Activated CD8-positive, alpha-beta T cell treated with anti-CD3 and anti-CD28 coated beads, Interleukin-2, amount 10 ng/mL, durations not matched to agents 7 days and 5 days (primary cell): ENCODE measurements at places on chromosomes 2 and 18.

DNA sequence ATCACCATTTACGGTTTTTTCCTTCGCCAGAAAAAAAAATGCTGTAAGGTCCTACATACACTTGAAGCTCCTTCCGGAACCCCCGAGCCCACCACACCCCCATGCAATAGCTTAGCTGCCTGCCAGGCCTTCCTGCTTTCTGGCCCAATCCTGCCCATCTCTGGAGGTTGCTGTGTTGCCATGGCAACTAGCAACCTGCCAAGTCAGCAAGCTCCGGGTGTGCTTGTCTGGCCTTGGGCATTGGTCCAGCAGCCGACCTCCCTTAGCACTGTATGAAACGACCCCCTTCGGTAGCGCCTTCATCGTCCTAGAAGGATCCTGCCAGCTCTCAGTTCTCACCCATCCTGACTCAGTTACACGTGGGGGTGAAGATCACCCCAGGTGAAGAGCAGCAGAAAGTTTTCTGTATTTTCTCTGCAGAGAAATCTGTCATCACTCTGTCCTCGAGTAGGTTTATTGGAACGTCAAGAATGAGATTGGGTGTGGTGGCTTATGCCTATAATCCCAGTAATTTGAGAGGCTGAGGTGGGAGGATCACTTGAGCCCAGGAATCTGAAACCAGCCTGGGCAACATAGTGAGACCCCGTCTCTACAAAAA is 47.4 kb upstream of the MTCL1 start:
- H3K4me1 ChIP-seq, result no peaks in the 10 kb centered on the region
- DNase-seq, result no peak
- H3K27me3 ChIP-seq, result peaks cover 12% of the 10 kb centered on the region
- H3K4me3 ChIP-seq, result no peak overlapping the region

- no peak overlapping the region for H3K27ac ChIP-seq
- no peak overlapping the region for H3K4me3 ChIP-seq
- DNase-seq, result no peak
- H3K27me3 ChIP-seq, result peaks cover 27% of the 10 kb centered on the region
These were observed 3.7 kb upstream of the INSIG2 start for GRCh38 chr2:118084491-118085089.

DNA sequence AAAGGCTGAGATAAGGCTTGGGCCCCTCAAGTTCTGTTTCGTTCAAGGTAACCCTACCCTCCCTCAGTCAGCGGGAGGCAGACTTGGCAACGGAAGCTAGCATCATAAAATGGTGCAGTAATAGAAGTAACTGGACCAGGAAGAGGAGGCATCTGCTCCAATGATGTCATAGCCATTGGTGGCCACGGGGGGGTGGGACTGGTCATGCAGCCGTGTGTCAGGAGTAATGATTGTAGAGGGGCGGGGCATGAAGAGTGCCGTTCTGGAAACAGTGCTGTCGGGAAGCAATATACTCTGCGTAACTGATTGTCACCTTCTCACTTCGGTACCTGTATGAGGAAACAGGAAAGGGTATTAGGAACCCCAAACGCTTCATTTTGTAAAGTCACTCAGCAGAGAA is 6.9 kb upstream of the POLR2D start:
- no peak overlapping the region for H3K4me3 ChIP-seq

DNA sequence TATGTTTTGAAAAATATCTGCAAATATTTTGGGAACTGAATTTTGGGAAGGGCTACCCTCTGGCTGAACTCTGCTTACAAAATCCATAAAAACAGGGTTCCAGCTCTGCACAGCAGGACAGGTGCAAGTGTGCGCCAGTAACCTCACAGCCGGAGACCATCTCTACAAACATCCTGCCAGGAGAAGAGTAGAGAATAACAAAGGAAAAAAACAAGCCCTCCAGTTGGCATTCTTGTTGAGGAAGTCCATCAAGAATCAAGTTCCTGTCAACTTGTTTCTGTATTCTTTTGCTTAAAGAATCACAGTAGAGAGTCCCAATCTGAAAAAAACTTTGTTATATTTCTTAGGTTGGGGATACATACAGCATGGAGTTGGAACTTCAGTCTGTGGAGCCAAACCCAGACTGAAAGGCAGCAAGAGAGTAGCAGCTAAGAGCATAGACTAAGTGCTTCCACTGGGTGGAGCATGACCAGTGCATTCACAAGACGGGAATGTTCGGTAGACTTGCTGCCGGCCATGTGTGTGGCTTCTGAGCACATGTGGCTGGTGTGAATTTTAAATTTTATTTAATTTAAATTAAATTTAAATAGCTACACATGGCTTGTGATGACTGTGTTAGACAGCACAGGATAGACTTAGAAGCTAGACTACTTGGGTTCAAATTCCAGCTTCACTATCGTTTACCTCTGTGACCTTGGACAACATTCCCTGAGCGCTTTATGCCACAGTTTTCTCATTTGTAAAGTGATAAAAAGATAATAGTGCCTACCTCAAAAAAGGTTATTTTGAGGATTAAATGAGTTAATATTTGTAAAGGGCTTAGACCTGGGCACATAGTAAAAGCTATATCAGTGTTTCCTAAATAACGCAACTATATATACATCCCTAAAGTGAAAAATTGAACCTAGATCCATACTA is 41.9 kb downstream of the SPTBN1 start:
- H3K36me3 ChIP-seq, result no peaks in the 10 kb centered on the region
- H3K27ac ChIP-seq, result no peak overlapping the region

GRCh38 chr2:73994178-73994831 is 9.6 kb downstream of the TET3 start:
- H3K27me3 ChIP-seq, result no peaks in the 10 kb centered on the region
- no peak for DNase-seq
- H3K4me1 ChIP-seq, result peaks cover 55% of the 10 kb centered on the region
- H3K4me3 ChIP-seq, result no peak overlapping the region

GRCh38 chr2:121335294-121336290 is 50.6 kb upstream of the TFCP2L1 start:
- no peak for DNase-seq
- H3K4me3 ChIP-seq, result no peak overlapping the region
- no peaks in the 10 kb centered on the region for H3K27me3 ChIP-seq
- peak overlapping the region; percentile 43 for H3K27ac ChIP-seq
- H3K36me3 ChIP-seq, result peaks cover 9% of the 10 kb centered on the region

DNA sequence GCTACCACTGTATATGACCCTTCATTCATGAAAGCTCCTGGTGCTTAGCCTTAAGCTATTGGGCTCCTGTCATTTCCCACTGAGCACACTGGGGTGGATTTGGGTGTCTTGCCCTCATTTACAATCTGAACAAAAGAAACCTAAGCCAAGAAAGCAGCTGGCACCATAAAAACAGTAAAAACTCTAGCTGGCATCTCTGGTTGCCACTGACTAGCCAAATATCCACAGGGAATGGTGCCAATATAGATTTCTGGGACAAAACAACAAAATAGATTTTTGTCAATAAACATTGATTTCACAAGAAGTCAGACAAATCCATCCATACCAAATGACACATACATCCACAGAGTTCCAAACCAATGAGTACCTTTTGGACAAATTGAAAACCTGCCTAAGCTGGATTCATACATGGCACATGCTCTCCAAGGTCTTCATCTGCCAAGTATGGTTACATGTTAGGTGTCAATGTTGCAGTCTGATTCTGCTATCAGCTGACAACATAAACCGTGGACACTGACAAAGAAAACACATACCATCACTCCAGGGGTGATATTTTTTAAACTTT is 1081.5 kb upstream of the ZEB2 start:
- no peak overlapping the region for H3K4me3 ChIP-seq
- no peak for DNase-seq
- H3K27me3 ChIP-seq, result no peaks in the 10 kb centered on the region

DNA sequence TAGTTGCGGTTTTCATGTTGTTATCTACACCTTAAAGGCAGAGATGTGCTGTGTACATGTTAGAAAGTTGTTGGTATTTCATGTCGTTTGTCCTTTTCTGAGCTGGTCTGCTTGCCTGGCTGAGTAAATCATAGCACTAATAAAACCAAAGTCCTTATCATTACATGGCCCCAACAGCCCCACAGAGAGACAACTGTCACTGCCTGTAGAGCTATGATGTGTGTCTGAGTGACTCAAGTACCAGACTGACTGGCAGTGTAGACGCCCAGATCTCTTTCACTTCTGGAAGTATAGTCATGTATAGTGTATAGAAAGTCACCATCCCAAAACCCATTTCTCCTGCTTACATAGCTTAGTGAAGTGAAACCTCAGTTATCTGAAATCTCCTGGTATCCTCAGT is 4.3 kb downstream of the SOCS6 start:
- H3K36me3 ChIP-seq, result no peaks in the 10 kb centered on the region
- DNase-seq, result no peak
- peaks cover 29% of the 10 kb centered on the region for H3K27me3 ChIP-seq
- no peak overlapping the region for H3K27ac ChIP-seq
- H3K4me3 ChIP-seq, result no peak overlapping the region
- peaks cover 8% of the 10 kb centered on the region for H3K4me1 ChIP-seq

DNA sequence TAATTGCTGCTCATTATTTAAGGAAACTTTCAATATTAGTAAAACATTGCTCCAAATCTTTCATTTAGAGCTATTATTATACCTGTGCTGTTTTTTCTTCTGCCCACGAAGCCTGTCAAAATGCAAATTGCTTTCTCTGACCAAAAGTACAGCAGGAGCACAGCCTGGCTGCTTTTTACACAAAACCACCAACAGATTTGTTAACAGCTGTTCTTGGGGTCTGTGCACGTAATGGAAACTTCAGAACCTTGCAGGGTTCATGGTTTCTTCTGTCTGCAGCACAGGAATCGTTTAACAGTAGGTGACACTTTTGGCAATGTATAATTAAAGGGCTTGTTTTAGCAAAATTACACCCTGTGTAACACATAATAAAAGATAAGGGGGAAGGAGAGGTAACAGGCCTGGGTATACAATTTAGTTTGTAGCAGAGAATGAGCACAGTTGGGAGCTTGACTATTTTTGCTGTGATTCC is 447.3 kb downstream of the KCNJ3 start:
- H3K4me3 ChIP-seq, result no peak overlapping the region
- no peaks in the 10 kb centered on the region for H3K4me1 ChIP-seq
- no peak for DNase-seq
- H3K27ac ChIP-seq, result no peak overlapping the region

GRCh38 chr2:151891566-151892194 is 63.5 kb upstream of the ARL5A start:
- no peak overlapping the region for H3K27ac ChIP-seq
- peaks cover 2% of the 10 kb centered on the region for H3K27me3 ChIP-seq
- no peak overlapping the region for H3K4me3 ChIP-seq

- no peak for DNase-seq
- H3K4me3 ChIP-seq, result no peak overlapping the region
- no peaks in the 10 kb centered on the region for H3K36me3 ChIP-seq
- no peaks in the 10 kb centered on the region for H3K4me1 ChIP-seq
- peaks cover 2% of the 10 kb centered on the region for H3K27me3 ChIP-seq
- H3K27ac ChIP-seq, result no peak overlapping the region
These were observed 823.6 kb downstream of the GALR1 start for GRCh38 chr18:78073275-78073674.

- H3K36me3 ChIP-seq, result no peaks in the 10 kb centered on the region
- DNase-seq, result no peak
- H3K4me1 ChIP-seq, result peaks cover 2% of the 10 kb centered on the region
- H3K4me3 ChIP-seq, result no peak overlapping the region
These were observed 26.5 kb upstream of the C2orf74 start for GRCh38 chr2:61135510-61135909.

DNA sequence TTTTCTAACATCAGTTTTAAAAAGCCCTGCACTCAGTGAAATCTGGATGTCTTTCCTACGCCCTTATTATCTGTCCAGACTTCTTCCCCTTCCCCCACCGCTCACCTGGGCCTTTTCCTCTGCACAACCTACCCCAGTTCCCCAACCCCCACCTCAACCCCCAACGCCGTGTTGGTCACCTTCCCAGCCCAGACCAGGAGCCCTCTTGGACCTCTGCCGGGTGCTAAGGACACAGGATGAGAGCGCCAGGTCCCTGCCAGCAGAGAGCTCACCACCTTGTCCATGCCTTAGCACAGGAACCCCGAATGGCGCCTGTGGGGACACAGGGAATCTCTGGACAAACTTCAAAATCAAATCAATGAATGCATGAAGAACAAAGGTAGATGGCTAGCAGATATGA is 966 bp upstream of the RBM43 start:
- no peaks in the 10 kb centered on the region for H3K27me3 ChIP-seq
- DNase-seq, result no peak
- H3K36me3 ChIP-seq, result peaks cover 16% of the 10 kb centered on the region

- no peaks in the 10 kb centered on the region for H3K4me1 ChIP-seq
- H3K27ac ChIP-seq, result no peak overlapping the region
- no peak overlapping the region for H3K4me3 ChIP-seq
- no peaks in the 10 kb centered on the region for H3K27me3 ChIP-seq
- H3K36me3 ChIP-seq, result no peaks in the 10 kb centered on the region
These were observed 87.9 kb upstream of the KCNH7 start for GRCh38 chr2:162926501-162926900.

DNA sequence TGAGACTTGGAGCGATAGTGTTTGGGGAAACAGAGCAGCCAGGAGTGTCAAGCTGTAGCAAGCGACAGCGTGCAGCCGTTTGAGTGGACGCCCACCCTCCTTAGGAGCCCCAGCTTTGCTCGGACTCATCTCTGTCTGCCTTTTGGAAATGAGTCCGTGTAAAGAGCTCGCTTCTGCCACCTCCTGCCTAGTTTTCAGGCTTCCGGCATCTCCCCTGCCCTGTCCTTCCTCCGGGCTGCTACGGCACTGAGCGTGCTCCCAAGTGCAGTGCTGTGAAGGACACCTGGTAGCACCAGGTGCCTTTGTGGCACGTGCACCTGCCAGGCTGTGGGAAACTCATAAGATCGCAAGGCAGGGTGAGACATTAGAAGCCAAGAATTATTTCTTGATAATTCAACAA is 117.1 kb downstream of the RNF144A start:
- no peak for DNase-seq
- H3K27me3 ChIP-seq, result no peaks in the 10 kb centered on the region
- no peak overlapping the region for H3K4me3 ChIP-seq
- H3K36me3 ChIP-seq, result peaks cover 76% of the 10 kb centered on the region
- H3K27ac ChIP-seq, result no peak overlapping the region

GRCh38 chr2:165627470-165627869 is 158.0 kb downstream of the CSRNP3 start:
- no peak overlapping the region for H3K27ac ChIP-seq
- H3K4me3 ChIP-seq, result no peak overlapping the region
- peaks cover 9% of the 10 kb centered on the region for H3K4me1 ChIP-seq
- H3K36me3 ChIP-seq, result no peaks in the 10 kb centered on the region
